ENCODE measurements at places on chromosomes 13 and 19.

DNA sequence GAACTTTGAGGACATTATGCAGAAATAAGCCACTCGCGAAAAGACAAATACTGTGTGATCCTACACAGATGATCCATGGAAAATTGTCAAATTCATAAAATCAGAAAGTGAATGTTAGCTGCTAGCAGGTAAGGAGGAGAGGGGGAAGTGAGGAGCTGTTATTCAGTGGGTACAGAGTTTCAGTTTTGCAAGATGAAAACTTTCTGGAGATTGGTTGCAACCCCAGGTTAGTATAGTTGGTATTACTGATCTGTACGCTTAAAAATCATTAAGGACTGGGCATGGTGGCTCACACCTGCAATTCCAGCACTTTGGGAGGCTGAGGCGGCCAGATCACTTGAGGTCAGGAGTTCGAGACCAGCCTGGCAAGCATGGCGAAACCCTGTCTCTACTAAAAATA lies 17.9 kb downstream of the ZNF101 start:
- DNase-seq: no peak

DNA sequence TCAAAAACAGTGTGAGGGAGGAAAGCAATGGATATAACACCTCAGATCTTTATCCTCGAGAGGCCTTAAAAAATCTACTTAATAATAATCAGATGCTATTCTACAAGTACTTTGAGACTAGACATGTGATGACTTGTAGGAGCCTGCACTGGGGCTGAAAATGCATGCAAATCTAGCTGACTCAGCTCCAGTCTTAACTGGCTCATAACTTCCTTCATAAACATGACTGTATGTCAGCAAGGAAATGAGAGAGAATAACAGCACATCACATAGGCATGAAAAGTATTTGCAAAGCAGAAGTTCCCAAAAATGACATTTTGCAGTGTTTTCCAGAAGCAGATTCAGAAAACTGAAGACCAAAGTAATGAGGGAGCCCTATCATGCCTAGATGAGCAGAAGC lies 38.1 kb downstream of the PSG5 start:
- DNase-seq: no peak

GRCh38 chr13:76720416-76720815 lies 165.8 kb downstream of the KCTD12 start:
- DNase-seq: no peak

- DNase-seq: no peak
These were observed 9.0 kb downstream of the MIER2 start for GRCh38 chr19:335486-336066.

DNA sequence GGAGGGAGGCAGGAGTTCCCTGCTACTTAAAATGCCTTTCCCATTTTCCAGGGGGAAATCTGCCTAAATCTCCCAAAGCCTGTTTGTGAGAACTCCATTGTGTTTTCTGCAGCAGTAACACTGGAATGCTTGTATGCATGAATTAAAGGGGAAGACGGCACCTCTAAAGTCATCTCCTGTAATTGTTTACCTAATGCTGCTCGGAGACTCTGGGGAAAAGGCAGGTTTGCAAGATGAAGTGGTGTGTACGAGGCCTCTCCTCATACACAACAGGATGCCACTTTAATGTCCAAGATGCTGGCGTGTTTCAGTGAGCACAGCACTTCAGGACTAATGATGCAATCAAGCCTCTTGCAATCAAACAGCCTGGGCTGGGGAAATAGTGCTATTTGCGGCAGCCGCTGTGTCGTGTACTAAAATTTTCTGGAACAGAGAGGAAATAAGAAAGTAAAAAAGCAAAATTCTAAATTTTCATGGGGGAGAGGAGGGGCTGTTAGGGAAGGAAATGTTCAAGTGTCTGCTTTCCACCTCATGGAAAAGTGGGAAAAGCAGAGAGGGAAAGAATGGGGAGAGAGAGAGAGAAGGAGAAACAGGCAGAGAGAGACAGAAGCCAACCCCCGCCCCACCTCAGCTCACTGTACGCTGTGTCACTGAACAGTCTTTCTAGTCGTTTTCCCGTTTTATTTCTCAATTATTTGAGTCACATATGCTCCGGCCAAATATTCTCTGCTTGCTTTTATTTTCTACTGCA lies 32.9 kb downstream of the TSHZ3 start:
- DNase-seq: no peak

GRCh38 chr19:10144361-10144760 lies 24.7 kb upstream of the EIF3G start:
- DNase-seq: no peak

DNA sequence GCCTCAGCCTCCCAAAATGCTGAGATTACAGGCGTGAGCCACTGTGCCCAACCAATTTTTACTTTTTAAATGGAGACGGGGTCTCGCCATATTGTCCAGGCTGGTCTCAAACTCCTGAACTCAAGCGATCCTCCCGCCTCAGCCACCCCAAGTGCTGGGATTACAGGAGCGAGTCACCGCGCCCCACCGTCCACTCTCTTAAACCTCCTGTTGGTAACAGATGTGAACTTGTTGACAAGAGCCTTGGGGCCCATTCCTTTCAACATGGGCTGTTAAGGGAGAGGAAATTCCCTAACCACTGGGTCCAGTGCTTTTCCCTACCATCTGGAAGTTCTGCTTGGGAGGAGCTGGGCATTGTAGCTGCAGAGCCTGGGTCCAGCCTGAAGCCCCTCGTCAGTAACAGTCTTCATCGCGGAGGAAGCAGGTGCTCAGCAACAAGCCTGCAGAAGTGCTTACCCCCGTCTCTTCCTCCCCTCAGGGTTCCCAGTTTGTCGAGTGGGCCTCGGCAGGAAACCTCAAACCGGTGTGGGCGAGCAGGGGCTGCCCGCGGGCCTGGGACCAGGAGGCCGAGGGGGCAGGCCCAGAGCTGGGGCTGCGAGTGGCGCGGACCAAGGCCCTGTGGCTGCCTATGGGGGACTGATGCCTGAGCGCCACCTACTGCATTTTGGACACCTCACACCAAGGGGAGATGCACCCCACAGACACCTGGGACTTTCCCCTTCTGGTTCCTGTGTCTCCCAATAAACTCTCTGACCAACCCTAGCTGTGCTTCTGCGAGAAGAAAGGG lies 4.0 kb upstream of the FLT3LG start:
- DNase-seq: peak; percentile 91

DNA sequence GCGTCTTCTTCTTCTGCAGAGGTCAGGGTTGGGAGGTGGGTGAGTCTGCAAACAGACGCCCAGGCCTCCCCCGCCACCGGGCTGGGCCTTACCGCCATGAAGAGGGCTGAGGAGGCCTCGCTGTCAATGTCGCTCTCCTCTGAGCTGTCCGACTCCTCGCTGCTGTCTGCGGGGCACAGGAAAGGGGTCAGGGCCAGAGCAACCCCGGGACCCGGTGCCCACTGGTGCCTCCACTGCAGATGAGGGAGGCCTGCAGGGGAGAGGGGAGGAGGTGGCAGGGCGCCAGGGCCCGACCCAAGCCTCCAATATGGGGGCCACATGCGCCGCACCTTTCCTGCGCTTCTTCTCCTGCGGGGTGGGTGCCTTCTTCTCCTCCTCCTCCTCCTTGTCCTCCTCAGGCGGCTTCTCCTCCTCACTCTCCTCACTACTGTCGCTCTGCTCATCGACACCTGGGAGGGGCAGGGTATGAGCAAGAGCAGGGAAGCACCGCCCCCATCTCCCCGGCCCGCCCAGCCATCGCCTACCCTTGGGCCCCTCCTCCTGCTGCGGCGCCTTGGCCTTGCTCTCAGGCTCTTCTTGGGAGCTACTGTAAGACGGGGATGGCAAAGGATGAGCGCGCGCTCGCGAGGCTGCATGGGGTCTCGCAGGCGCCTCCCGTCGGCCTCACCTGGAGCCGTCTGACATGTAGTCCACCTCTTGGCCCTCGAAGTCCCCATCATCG lies 5.5 kb upstream of the PSPN start:
- no peak for DNase-seq

GRCh38 chr19:13207846-13208671 lies 57.8 kb downstream of the IER2 start:
- peak; percentile 68 for DNase-seq

DNA sequence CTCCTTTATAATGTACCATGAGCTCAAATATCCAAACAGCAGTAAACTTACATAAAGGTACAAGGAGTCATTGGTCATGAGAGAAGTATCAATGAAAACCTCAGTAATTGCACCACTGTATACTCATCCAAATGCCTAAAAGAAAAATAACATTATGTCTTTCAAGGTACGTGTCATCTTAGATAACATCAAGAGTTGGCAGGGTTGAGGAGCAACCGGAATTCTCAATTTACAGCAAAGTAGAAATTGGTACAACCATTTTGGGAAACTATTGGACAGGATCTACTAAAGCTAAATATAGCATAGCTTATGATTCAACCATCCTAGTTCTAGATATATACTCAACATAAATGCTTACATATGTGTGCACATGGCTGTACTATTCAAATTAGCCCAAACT lies 502.8 kb downstream of the GPC6 start:
- no peak for DNase-seq

DNA sequence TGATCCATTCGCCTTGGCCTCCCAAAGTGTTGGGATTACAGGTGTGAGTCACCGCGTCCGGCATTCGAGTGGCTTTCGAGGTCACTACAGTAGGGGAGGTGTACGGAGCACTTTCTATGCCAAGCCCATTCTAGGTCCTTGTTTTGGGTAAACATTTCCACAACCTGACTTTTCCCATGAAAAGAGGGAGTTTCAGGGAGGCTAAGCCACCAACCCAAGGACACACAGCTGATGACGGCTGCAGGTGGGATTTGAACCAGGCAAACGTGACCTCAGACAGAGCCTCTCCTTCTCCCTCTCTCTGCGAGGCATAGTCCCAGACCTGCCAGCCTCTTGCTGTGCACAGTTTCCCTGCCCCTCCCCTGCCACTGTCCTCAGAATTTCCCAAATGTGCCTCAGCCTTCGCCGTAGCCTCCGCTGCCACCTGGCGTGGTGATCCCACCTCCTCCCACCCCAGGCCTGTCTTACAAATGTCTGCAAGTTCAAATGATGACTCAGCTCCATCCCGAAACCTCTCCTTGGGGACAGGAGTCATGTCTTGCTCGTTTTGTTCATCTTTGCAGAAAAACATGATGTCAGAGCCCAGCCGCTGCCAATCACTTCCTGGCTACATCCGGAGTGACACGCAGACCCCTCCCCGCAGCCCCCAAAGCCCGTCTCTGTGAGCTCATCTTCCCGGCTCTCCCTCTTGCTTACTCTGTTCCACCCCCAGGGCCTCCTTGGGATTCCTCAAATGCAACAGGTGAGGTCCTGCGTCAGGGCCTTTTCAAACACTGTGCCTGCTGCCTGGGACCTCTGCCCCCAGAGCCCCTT lies 6.6 kb upstream of the GADD45B start:
- DNase-seq: peak; percentile 40
